Fibroblast of lung (primary cell): ENCODE measurements at places on chromosomes 1 and 21. TPM values are rescaled to one million over a fixed set of nuclear protein-coding genes. Genes with fewer than 3 reads are reported as not detected.

- no peaks in the 10 kb centered on the region for H3K36me3 ChIP-seq
- peaks cover 15% of the 10 kb centered on the region for H3K4me1 ChIP-seq
- H3K27me3 ChIP-seq = no peaks in the 10 kb centered on the region
- H3K27ac ChIP-seq = peak overlapping the region; percentile 12
- DNase-seq = peak; percentile 44
These were observed 142.1 kb downstream of the KCNT2 start for GRCh38 chr1:196466166-196466565.

DNA sequence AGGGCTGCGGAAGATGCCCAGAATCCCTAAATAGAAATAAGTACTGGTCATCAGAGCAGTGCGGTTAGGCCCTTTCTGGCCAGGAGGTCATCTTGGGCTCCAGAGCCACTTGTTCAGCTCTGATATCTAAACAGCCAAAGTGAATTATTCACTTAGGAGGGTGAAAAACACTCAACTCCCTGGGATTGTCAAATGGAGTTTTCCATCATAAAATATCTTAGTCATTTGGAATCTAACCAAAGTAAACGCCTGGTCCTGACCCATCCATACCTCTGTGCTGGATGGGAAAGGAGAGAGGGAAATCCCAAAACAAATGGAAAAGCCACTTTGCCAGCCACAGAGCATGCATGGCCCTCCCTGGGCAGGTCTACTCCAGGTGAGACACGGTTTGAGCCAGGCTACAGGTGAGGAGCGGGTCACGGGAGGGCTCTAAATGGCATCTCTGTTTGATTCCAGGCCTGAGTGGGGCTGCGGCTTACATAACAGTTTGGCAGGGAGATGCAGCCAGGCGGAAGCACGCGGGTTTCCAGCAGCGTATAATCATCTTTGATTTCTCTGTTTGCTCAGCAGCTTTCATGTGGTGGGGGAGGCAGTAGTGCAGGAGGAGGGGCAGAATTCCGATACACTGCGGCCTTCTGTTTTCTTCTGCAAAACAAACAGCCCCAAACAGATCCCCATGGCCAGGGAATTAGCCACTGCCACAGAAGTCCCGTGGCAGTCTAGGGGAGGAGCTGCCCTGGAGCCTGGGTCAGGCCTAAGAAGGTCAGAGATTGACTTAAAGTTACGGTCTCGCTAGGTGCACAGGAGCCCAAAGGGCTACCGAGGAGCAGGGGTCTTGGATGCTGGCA lies 59.1 kb upstream of the ZNF648 start:
- no peaks in the 10 kb centered on the region for H3K4me1 ChIP-seq
- no peak overlapping the region for H3K4me3 ChIP-seq
- peak; percentile 80 for DNase-seq

ANGPTL3 gene
- not detected in 2 replicates for total RNA-seq

TAS1R1 gene
- under 0.01 and 0.17 TPM in 2 replicates for total RNA-seq

- H3K27me3 ChIP-seq = no peaks in the 10 kb centered on the region
- no peak overlapping the region for H3K4me3 ChIP-seq
- DNase-seq = no peak
These were observed 8.7 kb upstream of the ADCY10 start for GRCh38 chr1:167922611-167923074.

DNA sequence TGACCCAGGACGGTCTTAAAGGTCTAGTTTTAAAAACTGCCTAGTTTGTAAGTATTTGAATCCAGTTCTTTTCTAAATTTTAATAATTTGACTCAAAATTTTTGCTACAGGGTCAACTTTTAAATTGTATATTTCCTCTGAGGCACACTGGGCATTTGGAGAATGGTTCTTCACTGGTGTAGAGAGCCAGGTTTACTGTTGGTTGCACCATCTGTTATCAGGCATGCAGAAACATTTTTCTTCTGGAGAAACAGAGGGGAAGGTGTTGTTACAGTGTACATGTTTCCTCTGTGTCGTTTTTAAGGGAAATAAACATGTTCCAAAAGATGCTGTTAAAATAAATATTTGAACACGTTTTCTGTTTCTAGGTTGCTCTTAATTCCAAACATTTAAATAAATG lies 39.0 kb upstream of the RWDD3 start:
- H3K27me3 ChIP-seq = no peaks in the 10 kb centered on the region
- H3K27ac ChIP-seq = no peak overlapping the region
- no peaks in the 10 kb centered on the region for H3K36me3 ChIP-seq
- no peaks in the 10 kb centered on the region for H3K4me1 ChIP-seq

GSTM1 gene
- total RNA-seq = 14.4 TPM in 1 of 2 replicates, not detected in the other

KIF21B gene
- total RNA-seq = under 0.01 and 0.26 TPM in 2 replicates

SIKE1 gene
- total RNA-seq = 69.5 and 87.8 TPM in 2 replicates

GRCh38 chr21:29487154-29487553 lies 188.4 kb downstream of the BACH1 start:
- H3K27ac ChIP-seq = no peak overlapping the region
- no peaks in the 10 kb centered on the region for H3K27me3 ChIP-seq
- no peaks in the 10 kb centered on the region for H3K4me1 ChIP-seq
- no peak for DNase-seq

DNA sequence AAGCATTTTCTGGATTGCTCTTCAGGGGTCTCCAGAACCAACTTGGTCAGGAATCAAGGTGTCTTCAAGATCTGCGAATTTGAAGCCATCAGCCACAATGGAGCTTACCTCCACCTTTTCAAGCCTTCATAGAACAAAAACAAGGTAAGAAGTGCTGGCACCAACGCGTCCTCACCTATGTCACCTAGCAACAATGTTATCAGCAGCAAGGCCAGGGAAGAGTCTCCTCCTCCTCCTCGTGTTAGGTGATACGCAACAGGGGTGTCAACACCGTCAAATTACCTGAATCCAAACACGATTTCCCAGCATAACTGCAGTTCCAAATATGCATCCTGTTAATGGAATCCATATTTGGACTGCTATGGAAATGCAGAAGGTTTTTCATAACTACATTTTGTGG lies 4.1 kb upstream of the TIAM1 start:
- H3K27me3 ChIP-seq = peaks cover 6% of the 10 kb centered on the region
- H3K27ac ChIP-seq = no peak overlapping the region
- DNase-seq = no peak
- no peaks in the 10 kb centered on the region for H3K4me1 ChIP-seq

- peaks cover 6% of the 10 kb centered on the region for H3K27me3 ChIP-seq
- no peaks in the 10 kb centered on the region for H3K36me3 ChIP-seq
- no peak overlapping the region for H3K27ac ChIP-seq
- H3K4me3 ChIP-seq = no peak overlapping the region
These were observed 5.3 kb upstream of the SFT2D2 start for GRCh38 chr1:168220470-168220871.

DNA sequence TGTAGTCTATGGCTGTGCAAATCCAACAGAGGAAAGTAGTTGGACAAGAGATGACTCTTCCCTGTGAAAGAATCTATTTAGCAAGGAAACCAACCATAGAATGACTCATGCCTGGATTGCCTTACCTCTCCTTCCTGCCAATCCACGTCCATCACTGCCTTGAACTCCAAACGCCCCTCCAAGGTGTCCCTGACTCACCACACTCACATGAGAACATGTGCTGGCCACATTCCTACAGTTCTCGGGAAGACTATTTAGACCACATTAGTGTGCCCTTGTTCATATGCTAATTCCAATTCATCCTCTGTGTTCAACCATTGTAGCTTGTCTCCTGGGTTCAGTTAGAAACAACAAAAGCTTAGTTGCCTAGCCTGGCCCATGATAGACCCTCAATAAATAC lies 157.3 kb downstream of the SLC30A10 start:
- no peaks in the 10 kb centered on the region for H3K36me3 ChIP-seq
- H3K27me3 ChIP-seq = no peaks in the 10 kb centered on the region
- peak; percentile 99 for DNase-seq
- no peak overlapping the region for H3K4me3 ChIP-seq
- no peak overlapping the region for H3K27ac ChIP-seq

DNA sequence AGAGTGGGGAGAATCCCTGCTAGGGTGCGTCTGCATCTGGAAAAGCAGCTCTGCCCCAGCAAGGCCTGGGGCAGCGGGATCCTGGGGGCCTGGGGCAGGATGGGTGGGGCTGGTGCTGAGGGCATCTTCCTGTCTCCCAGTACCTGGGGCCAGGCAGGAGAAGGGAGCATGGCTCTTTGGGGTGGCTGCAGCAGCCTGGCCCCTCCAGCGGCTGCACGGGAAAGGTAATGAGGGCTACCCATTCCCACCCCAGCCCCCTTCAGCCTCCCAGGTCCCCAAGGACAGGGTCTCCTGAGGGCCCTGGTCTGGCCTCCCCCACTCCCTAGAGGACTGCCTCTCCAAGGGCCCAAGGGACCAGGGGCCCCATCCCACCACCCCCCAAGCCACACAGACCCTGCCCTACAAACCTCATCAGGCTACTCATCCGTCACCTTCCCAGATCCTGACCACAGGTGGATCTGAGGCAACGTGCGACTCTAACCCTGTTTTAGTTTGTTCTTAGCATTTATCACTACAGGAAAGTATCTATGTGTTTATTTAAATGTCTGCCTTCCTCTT lies 910 bp upstream of the ANKRD65 start:
- no peak overlapping the region for H3K27ac ChIP-seq
- no peak overlapping the region for H3K4me3 ChIP-seq
- no peaks in the 10 kb centered on the region for H3K27me3 ChIP-seq
- no peak for DNase-seq
- H3K4me1 ChIP-seq = peaks cover 4% of the 10 kb centered on the region

DNA sequence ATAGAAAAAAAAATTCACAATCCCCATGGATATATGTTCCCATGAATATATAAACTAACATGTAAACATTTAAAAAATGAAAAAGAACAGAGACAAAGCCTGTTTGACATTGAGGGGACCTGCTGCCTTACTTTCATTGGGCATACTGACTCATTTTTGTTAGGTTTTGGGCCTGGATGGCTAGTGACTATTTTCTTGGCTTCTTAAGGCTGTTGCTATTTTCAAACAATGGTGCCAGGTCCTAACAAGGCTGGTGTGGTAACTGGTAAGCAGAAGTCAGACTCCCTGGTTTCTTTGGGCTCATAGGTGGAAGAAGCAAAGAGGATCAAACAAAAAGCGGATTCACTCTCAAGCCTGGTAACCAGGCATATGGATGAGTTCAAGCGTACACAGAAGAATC lies 51.0 kb downstream of the LAMC2 start:
- no peaks in the 10 kb centered on the region for H3K27me3 ChIP-seq
- H3K27ac ChIP-seq = no peak overlapping the region
- no peaks in the 10 kb centered on the region for H3K36me3 ChIP-seq

DNA sequence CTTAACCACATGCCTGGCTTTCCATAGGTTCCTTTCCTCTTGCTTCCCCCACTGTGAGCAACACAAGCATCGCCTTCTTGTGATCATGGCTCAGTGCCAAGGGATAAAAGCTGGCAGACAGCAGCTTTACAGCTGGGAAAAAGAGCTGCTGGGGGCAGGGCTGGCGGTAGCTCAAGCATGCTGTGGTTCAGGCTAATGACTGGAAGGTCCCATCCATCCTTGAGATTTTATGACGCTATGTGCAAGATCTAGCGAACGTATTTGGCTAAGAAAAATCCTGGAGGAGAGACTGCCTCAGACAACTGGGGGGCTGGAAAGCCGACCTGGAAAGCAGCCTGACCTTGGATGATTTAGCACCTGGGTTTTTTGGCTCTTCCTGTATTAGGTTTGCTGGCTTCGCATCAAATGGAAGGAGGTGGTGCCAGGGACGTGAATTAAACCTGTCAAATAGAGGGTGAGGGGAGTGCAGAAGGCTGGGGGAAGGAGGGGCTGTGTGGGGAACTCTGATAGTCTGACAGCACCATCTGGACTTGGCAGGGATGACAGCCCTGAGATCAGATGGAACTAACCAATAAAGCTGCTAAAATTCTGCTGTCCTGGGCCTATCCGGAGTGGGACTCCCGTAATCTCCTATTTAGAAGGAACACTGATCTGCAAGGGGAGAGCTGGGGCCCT lies 34.8 kb downstream of the ZMYND12 start:
- no peaks in the 10 kb centered on the region for H3K36me3 ChIP-seq
- H3K4me3 ChIP-seq = no peak overlapping the region
- H3K27ac ChIP-seq = no peak overlapping the region

GRCh38 chr1:67945733-67946374 lies 104.6 kb downstream of the DIRAS3 start:
- no peaks in the 10 kb centered on the region for H3K27me3 ChIP-seq
- peaks cover 12% of the 10 kb centered on the region for H3K4me1 ChIP-seq
- H3K4me3 ChIP-seq = no peak overlapping the region
- H3K27ac ChIP-seq = no peak overlapping the region

OLIG2 gene
- total RNA-seq = not detected in 2 replicates

DNA sequence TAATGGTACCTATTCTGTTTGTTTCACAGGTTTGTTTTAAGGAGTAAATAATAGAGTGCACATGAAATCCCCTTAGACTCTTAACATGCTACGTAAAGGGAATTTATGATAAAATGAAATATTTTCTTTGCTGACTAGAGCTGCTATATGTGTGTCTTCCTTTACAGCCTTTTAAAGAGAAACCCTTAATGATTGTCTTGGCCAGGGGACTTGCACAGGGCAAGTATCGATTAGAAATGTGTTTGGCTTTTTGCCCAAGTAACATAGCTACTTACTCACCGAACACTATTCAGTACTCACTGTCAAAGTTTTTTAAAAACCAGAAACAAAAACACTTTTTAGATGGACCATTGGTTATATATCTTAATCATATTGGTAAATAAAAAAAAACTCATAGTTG lies 71.3 kb upstream of the KIAA1614 start:
- H3K4me1 ChIP-seq = no peaks in the 10 kb centered on the region
- no peak for DNase-seq
- H3K4me3 ChIP-seq = no peak overlapping the region
- no peak overlapping the region for H3K27ac ChIP-seq
- no peaks in the 10 kb centered on the region for H3K27me3 ChIP-seq
- no peaks in the 10 kb centered on the region for H3K36me3 ChIP-seq

NBPF4 gene
- not detected in 2 replicates for total RNA-seq

DNA sequence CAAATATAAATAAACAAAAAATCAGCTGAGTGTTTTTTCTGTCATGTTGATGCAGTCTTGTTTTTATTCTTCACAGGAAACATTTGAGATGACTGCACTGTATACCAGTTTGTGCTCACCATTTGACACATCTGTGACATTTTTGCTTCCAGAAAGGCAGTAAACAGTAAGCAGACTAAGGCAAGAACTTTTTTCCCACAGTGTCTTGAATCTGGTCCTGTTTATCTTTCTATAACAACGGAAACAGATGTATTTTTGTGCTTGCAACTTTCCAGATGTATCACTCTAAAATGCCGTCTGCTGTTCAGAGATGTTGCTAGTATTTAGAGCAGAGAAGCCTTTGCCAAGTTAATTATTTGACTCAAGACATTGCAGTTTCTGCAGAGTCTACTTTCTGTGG lies 105.5 kb downstream of the ZC3H11B start:
- DNase-seq = peak; percentile 20
- no peaks in the 10 kb centered on the region for H3K36me3 ChIP-seq
- H3K27me3 ChIP-seq = no peaks in the 10 kb centered on the region
- H3K27ac ChIP-seq = no peak overlapping the region
- H3K4me3 ChIP-seq = no peak overlapping the region

GRCh38 chr1:201891451-201892045 lies 2.9 kb downstream of the SHISA4 start:
- no peak overlapping the region for H3K4me3 ChIP-seq
- peaks cover 2% of the 10 kb centered on the region for H3K36me3 ChIP-seq
- no peak for DNase-seq

EPS8L3 gene
- total RNA-seq = not detected in 2 replicates

GRCh38 chr1:92509619-92510018 lies 22.9 kb upstream of the GFI1 start:
- no peaks in the 10 kb centered on the region for H3K27me3 ChIP-seq
- H3K36me3 ChIP-seq = no peaks in the 10 kb centered on the region
- no peak overlapping the region for H3K4me3 ChIP-seq

INKA2 gene
- 3.5 and 3.9 TPM in 2 replicates for total RNA-seq

SPATA45 gene
- 0.51 and 0.83 TPM in 2 replicates for total RNA-seq

RGSL1 gene
- total RNA-seq = not detected in 2 replicates

ARMH1 gene
- total RNA-seq = 2.3 and 6.4 TPM in 2 replicates

FAM43B gene
- under 0.01 TPM in 1 of 2 replicates, not detected in the other for total RNA-seq

- H3K4me1 ChIP-seq = no peaks in the 10 kb centered on the region
- H3K27me3 ChIP-seq = no peaks in the 10 kb centered on the region
- no peak overlapping the region for H3K4me3 ChIP-seq
- no peaks in the 10 kb centered on the region for H3K36me3 ChIP-seq
- no peak overlapping the region for H3K27ac ChIP-seq
These were observed 1125.3 kb upstream of the ADGRL2 start for GRCh38 chr1:80675454-80675853.
